ENCODE measurements at places on chromosomes 3 and 15.

- DNase-seq = no peak
These were observed 156.0 kb downstream of the FNDC3B start for GRCh38 chr3:172195407-172195754.

- DNase-seq = peak; percentile 7
These were observed 155.7 kb downstream of the RAB11A start for GRCh38 chr15:66025015-66025452.

GRCh38 chr3:32143849-32144757, 37.7 kb downstream of the GPD1L start:
- peak; percentile 98 for DNase-seq

DNA sequence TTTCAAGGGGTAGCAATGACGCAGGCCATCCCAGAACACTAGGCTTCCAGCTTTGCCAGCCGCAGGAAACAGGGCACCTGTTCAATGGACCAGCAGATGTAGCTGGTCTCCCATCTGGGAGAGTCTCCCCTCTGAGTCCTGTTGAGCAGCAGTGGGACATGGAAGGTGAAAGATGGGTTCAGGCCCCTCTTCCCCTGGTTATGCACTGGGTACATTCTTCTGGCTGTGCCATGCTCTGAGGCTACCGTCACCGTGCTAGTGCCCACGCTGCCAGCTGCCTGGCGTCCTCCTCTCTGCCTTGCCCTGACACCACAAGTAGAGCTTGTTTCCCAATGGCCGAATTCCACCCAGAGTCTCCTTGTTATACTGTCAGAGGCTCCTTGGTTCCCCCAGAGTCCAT, 63.1 kb downstream of the TLE3 start:
- DNase-seq = no peak

DNA sequence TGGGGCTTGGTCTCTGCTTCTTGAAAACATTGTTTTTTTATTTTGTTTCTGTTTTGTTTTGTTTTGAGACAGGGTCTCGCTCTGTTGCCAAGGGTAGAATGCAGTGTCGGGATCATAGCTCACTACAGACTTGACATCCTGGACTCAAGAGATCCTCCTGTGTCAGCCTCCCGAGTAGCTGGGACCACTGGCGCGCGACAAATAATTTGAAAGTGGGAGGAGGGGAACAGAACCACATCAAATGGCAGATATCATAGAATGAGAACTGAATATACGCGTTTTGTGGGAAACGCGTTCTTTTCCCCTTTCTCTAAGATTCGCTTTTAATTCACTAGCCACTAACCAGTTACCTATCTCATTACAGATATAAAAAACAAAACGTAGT, 641 bp upstream of the VPS13C start:
- no peak for DNase-seq

- peak; percentile 96 for DNase-seq
These were observed 67.7 kb downstream of the SLC30A4 start for GRCh38 chr15:45454814-45455213.

- DNase-seq = peak; percentile 89
These were observed 594.4 kb downstream of the FOXP1 start for GRCh38 chr3:70989174-70989573.

GRCh38 chr15:101138913-101139880, 112.7 kb downstream of the CHSY1 start:
- DNase-seq = peak; percentile 86

GRCh38 chr3:129690406-129690805, 83.9 kb upstream of the PLXND1 start:
- peak; percentile 62 for DNase-seq

DNA sequence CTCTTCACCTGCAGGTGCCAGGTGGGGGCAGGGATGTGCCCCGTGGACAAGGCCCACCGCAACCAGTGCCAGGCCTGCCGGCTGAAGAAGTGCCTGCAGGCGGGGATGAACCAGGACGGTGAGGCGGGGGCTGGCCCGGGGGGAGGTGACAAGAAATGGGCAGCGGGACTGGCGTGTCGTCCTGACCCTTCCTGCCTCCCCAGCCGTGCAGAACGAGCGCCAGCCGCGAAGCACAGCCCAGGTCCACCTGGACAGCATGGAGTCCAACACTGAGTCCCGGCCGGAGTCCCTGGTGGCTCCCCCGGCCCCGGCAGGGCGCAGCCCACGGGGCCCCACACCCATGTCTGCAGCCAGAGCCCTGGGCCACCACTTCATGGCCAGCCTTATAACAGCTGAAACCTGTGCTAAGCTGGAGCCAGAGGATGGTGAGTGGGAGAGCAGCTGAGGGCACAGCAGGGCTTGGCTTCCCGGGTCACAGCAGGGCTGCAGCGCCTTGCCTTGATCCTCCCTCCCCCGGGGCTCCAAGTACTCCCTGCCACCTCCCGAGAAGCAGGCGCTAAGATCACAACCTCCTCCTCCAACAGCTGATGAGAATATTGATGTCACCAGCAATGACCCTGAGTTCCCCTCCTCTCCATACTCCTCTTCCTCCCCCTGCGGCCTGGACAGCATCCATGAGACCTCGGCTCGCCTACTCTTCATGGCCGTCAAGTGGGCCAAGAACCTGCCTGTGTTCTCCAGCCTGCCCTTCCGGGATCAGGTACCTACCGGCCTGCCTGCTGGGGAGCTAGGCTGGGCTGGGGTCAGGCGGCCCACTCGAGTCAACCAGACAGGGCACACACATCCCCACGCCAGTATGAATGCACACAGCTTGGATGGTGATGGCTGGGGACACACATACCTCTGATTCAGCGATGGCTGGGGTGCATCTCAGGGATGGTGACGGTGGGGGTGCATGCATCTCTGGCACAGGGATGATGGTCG, 1.7 kb downstream of the NR2E3 start:
- no peak for DNase-seq

GRCh38 chr15:52181938-52182780, 9.0 kb downstream of the GNB5 start:
- no peak for DNase-seq

- DNase-seq = peak; percentile 92
These were observed 169.4 kb upstream of the ZNF385D start for GRCh38 chr3:21920421-21920861.

- no peak for DNase-seq
These were observed 69.1 kb upstream of the SEC13 start for GRCh38 chr3:10389995-10390394.

- no peak for DNase-seq
These were observed 42.4 kb upstream of the TLE3 start for GRCh38 chr15:70140025-70140542.

DNA sequence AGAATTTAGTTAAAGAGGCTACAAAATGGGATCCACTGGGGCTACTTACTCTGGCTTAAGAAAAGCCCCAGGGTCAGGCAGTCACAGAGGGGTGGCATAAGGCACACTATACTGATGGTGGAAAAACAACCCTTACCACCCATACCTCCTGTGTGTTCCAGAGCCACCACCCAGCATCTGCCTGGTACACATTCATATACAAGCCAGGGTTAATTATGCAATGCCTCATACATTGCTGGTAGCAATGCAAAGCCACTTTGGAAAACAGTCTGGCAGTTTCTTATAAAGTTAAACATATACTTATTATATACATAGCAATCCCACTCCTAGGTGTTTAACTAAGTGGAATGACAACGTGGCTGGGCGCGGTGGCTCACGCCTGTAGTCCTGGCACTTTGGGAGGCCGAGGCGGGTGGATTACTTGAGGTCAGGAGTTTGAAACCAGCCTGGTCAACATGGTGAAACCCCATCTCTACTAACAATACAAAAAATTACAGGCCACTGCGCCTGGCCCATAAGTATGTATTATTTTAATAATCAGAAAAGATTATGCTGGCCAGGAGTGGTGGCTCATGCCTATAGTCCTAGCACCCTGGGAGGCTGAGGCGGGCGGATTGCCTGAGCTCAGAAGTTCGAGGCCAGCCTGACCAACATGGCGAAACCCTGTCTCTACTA, 15.2 kb upstream of the NCKIPSD start:
- no peak for DNase-seq

GRCh38 chr3:16304061-16305010, 39.3 kb downstream of the OXNAD1 start:
- DNase-seq = no peak

- no peak for DNase-seq
These were observed 118.0 kb downstream of the IQCH start for GRCh38 chr15:67372543-67372942.

DNA sequence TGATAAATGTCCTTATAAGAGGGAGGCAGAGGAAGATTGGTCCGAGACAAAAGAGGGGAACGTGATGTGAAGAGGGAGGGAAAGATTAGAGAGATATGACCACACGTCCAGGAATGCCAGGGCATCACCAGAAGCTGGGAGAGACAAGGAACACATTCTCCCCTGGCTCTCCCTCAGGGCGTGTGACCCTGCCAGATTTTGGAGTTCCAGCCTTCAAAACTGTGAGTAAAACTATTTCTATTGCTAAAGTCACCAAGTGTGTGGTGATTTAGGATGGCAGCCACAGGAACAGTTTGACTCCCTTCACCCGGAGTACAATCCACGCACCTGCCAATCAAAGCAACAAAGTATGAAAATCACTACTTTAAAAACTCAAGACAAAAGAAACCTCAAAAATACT, 32.1 kb upstream of the TJP1 start:
- no peak for DNase-seq

GRCh38 chr15:85607842-85608241, 186.9 kb downstream of the KLHL25 start:
- peak; percentile 73 for DNase-seq

- DNase-seq = no peak
These were observed 34.0 kb downstream of the CBLB start for GRCh38 chr3:105834768-105835167.

DNA sequence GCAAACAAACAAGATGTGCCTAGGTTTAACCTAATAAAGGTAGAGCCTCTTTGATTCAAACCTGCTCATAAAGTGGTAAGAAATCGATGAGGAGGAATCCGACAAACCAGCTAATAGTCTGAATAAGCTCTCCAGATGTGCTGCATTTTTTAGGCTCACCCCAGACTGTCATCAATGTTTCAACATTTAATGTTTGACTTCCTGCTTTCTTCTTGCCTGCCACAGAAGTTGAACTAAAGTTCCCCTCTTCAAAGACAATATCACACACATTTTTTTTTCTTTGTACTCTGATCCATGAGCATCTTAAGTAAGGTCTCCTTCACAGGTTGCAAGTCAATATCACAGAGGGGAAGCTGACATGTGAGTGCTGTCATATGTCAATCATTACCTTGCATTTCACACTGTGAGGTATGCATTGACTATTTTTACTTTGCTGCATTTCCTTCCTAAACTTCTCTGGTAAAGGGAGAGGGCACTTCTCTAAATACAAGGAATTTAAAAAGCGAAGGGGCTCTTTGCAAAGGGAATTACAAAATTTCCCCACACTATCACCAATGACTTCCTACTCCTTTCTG, 172.3 kb upstream of the MCTP2 start:
- no peak for DNase-seq

DNA sequence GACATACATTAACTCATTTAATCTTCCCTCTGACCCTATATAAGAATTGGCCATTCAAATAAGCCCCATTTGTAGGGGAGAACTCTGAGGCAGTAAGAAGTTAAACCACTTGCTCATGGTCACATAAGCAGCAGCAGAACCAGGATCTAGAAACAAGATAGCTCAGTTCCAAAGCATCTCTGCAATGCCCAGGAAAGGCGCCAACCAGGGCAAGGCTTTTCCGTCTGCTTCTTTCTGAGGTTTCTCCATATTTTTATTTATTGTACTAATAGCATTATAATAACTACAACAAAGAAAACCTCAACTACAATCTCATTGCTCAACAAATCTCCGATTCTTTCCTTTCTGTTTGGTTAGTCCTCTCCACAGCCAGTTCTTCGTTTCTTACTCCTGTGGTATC, 4.3 kb upstream of the UBE2E2 start:
- DNase-seq = peak; percentile 16

- DNase-seq = no peak
These were observed 2.5 kb downstream of the PLD1 start for GRCh38 chr3:171807806-171808205.

GRCh38 chr3:190088890-190089289, 31.8 kb downstream of the P3H2 start:
- DNase-seq = peak; percentile 21

GRCh38 chr15:79140846-79141570, 50.4 kb upstream of the RASGRF1 start:
- peak; percentile 77 for DNase-seq

- no peak for DNase-seq
These were observed 38.6 kb downstream of the GASK1A start for GRCh38 chr3:43017593-43018195.

- no peak for DNase-seq
These were observed 5.3 kb downstream of the SCN5A start for GRCh38 chr3:38644016-38644661.

- DNase-seq = peak; percentile 55
These were observed 36.1 kb downstream of the PBRM1 start for GRCh38 chr3:52649461-52650210.

DNA sequence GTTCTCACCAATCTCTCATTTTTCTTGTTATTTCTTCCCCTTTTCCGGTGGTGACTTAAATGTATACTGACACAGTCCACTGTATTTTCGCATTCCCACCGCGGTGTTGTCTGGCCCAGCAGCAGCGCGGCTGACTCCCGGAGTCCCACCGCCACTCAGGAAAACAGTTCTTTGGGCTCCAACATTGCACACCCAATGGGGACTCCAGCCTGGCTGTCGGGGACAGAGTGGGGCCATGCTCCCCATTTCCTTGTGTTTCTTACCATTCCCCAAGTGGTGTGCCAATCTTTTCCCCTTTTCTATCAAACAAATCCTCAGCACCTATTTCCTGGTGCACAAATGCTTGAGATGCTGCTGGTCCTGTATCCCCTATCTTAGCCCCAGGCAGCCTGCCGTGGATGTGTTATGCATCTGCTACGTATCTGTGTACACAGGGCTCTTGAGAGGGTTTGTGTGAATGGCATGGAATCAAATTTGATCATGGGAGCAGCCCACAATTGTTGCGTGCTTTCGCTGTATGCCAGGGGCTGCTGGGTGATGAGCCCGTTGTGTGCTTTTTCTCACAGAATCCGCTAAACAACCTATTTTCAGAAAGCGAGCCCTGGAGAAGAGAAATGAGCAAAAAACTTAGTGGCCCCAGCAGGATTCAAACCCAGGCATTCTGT, 219.1 kb upstream of the RGMA start:
- no peak for DNase-seq

DNA sequence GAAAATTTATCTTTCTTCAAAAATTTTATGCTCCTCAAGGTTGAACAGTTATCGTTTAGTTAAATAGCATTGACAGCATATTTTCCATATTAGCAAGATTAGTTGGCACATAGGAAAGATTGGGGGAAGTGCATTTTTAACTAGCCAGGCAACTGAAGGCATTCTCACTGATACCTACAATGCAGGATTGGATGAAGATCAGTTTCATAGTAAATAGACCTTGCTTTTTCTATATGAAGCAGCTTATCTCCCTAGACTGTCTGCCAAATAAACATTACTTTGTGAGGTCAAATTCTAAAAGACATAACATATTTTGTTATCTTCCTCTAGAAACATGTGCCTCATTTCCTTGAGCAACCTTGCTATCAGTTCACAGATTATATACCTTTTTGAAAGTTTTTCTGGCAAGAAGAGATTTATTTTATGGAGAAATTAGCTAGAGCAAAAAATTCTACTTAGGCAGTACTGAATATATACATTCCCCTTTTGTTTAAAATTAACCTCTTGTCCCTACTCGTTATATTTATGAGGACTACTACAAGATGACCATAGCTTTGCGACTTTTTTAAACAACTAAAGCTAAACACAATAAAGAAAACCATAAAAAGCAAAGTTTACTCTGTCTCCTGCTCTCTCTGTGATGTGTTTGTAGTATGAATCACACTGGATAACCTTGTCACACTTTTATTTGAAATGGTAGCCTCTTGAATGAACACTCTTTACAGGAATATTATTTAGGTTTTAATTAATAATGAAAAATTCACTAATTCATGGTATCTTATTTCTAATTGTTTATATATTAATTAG, 654.9 kb upstream of the TBL1XR1 start:
- DNase-seq = peak; percentile 27

All from fibroblast of skin of scalp (primary cell).